Aorta (tissue), 5 donors: ENCODE measurements at places on chromosomes 1 and 21.

DNA sequence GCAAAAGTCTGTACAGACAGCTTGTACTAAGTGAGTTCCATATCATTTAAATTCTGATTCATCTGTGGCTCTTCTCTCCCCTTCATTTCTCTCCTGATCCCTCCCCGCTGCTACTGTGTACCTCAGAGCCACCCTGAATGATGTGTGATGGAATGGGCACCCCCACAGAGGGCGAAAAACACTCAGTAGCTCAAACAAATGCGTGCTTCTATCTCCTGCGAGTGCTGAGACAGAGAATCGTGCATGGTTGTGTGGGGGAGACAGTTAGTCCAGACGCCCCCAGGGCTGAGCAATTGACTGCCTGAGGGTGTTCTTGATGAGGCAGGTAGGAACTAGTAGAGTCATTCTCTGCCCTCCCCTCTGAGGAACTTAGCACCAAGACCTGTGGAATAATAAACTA, 269.8 kb downstream of the ZNF648 start:
- no peak for DNase-seq

DNA sequence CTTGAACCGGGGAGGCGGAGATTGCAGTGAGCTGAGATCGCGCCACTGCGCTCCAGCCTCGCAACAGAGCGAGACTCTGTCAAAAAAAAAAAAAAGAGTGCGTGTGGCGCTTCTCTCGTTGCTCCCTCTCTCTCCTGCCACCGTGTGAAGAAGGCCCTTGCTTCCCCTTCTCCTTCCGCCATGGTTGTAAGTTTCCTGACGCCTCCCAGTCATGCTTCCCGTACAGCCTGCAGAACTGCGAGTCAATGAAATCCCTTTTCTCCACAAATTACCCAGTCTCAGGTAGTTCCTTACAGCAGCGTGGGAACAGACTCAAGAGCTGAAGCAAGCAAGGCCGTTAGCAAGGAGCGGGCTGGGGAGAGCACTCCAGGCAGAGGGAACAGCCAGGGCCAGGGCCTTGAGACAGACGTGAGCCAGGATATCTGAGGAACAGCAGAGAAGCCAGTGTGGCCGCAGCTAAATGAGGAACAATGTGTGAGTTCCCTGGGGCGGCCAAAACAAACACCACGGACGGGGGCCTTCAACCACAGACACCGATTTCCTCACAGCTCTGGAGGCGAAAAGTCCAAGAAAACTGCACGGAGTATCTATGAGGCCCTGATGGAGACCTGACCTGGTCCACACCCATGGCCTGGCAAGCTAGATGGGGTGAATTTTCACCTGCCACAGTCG, 54.2 kb upstream of the ETS2 start:
- DNase-seq, result peak; percentile 88

DNA sequence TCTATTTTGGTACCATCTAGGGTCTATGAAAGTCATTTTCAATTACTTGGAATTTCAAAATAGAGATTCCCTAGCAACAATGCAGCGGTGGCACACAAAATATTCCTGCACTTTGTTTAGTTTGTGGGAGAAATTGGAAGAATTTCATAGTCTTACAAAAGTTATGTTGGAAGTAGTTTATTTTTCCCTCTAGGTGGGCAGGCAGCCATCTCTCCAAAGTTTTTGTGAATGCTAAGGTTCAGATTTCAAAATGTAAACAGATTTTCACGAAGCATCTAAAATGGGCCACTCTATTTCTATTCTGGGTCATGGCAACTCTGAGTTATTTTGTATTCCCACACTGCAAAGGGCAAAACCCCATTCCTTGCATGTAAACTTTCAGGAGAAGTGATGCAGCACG, 8.0 kb downstream of the SMCP start:
- DNase-seq, result no peak

DNA sequence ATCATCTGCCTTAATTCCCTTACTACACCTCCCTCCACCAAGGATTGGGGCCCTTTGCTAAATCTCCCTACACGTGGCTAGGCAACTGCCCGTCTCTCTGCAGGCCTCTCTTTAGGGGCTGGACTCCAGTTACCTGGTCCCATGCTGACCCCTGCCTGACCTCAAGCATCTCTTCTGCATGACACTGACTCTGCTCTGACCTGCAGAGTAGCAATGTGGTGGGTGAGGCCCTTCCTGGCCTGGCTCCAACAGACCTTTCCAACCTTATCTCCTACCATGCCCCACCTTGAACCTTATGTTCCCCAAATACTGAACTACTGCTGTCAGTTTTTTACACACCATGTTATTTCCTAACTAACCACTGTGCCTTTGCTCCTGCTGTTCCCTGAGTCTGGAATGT, 45.9 kb upstream of the EPS15 start:
- no peak for DNase-seq

GRCh38 chr1:64240206-64240605, 36.8 kb downstream of the UBE2U start:
- no peak for DNase-seq

DNA sequence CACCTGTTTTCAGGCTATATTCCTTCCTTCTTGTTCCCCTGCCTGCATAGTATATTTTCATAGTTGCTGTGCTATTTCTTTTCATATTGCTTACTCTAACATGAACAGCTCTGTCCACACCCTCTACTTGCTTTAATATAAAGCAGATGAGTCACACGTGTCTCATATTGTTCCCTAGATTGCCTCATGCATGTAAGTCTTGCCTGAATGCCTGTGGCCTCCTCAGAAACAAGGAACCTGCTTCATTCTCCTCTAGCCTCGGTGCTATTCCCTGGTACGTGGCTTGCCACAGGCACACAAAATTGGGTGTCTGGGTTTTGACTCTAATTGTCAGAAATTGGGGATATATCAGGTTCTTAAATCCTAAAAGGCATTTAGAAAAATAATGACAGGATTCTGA, 16.5 kb upstream of the PKP1 start:
- no peak for DNase-seq

GRCh38 chr1:154999571-155000410, 2.8 kb upstream of the ZBTB7B start:
- DNase-seq, result peak; percentile 60

DNA sequence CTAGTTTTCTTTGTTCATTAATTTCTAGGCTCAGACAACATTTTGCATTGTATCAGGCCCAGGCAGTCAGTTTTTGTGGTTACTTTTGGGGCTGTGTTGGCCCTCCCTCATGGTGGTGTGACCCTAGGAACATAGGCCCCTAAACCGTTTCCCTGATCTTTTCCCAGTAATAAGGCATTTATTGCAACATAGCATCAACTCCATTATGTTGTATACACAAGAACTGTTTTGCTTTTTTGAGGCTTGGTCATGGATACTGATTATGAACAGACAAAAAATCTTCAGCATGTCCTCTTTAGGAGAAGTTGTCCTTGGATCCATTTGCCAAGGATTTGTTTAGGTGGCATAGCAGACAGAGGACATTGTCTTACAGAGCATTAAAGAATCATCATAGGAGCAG, 10.3 kb downstream of the B3GALT2 start:
- DNase-seq, result no peak

- DNase-seq, result no peak
These were observed 163.7 kb downstream of the IGSF21 start for GRCh38 chr1:18271336-18271735.

DNA sequence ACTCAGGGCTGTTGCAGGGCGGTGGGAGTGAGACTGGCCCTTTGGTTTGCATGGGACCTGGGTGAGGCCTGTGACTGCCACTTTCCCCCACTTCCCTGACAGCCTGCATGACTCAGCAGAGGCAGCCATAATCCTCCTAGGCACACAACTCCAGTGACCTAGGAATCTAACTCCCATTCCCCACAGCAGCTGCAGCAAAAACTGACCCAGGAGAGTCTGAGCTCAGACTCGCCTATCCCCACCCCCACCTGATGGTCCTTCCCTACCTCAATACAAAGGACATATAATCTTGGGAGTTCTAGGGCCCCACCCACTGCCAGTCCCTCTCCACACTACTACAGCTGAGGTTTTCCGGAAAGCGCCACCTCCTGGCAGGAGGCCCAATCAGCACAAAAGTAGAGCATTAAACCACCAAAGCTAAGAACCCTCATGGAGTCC, 26.7 kb downstream of the NDC1 start:
- DNase-seq, result no peak

DNA sequence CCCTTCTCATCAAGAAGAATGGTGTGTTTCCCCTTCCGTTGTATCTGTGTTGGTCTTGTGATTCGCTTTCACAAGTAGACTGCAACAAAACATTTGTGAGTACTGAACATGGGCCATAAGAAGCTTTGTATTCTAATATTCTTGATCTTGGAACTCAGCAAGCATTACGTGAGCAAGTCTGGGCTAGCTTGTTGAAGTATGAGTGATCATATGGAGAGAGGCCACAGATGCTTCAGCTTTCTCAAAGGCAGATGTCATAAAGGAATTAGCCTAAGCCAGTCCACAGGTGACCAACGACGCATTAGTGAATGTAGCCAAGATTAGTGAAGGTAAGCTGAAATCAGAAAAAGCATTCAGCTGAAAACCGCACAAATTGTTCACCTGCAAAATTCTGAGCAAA, 609.6 kb upstream of the NEGR1 start:
- DNase-seq, result no peak

- peak; percentile 92 for DNase-seq
These were observed 8.1 kb upstream of the PRELP start for GRCh38 chr1:203467550-203467921.

GRCh38 chr1:87826681-87827251, 498.1 kb downstream of the LMO4 start:
- DNase-seq, result no peak

DNA sequence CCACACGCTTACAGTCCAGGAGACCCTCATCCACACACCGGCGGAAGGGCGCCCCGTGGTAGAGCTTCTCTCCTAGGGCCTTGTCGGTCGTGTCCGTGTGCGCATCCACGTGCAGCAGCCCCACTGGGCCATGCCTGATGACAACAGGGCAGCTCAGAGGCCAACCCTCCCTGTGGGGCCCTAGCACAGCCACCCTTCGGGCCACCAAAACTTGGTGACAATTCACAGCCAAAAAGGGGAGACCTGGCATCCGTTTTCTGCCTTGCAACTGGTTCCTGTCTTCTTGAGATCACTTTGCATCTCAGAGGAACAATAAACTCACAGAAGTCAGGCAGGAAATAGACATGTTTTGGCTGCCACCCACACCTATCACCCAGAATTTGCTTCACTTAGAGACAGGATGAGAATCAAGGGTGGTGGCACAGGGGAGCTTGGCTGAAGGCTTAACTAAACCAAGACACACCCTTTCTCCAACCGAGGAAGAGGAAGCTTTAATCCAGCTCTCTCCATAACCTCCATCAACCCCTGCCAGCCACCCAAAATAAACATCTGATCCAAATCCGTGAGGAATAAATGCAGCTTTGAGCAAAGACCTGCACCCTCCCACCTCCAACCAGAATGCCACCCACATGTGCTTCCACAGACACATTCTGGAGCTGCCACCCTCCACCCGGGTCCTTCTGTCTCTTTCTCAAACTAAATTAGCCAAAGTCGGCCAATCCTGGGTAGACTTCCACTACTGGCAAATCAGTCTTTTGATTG, 5.7 kb downstream of the AGMAT start:
- DNase-seq, result peak; percentile 67

DNA sequence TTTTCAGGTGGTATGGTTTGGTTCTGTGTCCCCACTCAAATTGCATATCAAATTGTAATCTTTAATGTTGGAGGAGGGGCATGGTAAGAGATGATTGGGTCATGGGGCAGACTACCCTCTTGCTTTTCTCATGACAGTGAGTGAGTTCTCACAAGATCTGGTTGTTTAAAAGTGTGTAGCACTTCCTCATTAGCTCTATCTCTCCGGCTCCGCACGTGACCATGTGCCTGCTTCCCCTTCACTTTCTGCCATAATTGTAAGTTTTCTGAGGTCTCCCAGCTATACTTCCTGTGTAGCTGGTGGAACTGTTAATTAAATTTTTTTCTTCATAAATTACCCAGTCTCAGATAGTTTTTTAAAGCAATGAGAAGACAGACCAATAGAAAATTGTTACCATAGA, 843.2 kb downstream of the AMY1C start:
- DNase-seq, result no peak
